ENCODE measurements at places on chromosomes 3 and 15.

- no peak for DNase-seq
These were observed 93.0 kb downstream of the BDH1 start for GRCh38 chr3:197462808-197463207.

DNA sequence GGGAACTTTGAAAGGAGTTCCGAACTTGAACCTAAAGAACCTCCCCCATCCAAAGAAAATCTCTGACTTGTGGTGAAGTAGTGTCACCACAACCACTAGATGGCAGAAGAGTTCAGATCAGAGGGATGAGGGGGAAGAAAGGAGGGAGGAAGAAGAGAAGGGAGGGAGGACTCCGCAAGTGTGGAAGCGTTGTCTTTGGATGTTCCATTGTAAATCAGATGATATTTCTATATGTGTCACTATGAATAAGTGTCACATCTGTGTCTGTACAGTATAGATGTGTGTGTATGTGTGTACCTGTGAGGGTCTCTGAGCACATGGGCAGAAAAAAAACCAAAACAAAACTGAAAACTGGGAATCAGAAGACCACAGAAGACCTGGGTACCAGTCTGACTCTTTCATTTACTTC lies 16.9 kb downstream of the SLC24A1 start:
- DNase-seq, result no peak

DNA sequence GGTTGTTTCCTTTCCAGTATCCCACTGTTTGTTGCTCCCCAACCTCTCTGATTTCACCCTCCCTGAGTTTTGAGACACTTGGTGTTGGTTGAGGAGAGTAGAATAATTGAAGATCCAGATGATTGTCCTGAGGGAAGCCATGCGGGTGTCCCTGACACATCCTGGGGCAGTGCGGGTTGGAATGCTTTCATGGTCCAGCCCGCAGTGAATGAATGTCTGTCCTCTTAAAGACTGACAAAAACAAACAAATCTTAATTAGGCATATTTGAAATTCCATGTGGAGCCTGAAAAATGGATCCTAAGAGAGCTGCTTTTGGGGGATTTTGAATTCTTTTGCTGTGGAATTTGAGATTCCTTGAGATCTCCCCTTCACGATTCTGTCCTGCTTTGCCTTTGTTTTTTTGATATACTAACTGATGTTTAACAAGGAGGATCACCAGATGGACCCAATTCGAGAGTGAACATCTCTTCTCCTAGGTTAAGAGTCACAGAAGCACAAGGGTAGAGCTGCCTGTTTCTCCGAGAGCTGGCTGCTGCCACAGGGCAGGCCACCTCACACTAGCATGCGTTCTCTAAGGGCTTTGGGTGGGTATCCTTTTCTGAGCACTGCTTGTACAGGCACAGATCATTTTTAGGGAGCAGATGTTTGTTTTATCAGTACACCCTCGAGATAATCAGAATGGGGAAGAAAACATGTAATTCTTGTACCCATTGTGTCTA lies 47.4 kb downstream of the GPR171 start:
- no peak for DNase-seq

DNA sequence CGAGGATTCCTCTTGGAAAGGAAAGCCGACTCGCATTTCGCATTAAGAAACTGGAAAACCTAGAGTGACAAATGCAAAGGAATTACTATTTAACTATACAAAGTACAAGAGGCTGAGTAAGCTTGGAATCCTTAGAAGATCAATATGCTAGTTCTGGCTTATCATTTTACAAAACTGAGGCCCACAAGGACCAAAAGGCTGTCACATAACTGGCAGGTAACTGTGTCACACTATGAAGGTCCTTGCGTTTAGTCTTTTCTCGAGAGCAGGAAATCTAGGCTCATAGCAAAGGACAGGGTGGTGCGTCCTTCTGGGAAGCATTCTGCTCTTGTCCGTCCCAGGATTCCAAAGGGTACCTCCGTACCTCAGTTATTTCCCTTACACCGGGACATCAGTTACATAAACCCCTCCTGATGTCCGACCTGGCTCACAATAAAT lies 629 bp downstream of the RPL24 start:
- no peak for DNase-seq

DNA sequence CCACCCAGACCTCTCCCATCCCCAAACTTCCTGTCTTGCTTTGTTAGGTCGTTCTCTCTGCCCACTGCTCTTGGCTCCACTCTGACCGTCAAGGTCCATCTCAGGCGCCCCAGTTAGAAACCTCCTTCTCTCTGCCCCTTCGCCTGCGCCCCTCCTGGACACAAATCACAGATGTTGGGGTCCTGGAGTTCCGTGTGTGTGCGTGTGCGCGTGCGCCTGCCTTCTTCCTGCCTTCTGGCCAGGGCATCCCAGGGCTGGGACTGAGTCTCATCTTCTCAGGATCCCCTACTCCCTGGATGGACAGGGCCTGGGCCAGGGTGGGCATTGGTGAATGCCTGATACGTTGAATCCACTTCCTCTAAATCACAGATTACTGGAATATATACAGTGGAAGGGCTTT lies 869 bp downstream of the ACSBG1 start:
- DNase-seq, result no peak

Data from pancreas (tissue), 10 donors.